ENCODE measurements at places on chromosomes 1 and 21.

GRCh38 chr1:160570840-160571239 lies 8.5 kb downstream of the CD84 start:
- DNase-seq: no peak

GRCh38 chr1:24186031-24186710 lies 918 bp downstream of the IFNLR1 start:
- no peak for DNase-seq

DNA sequence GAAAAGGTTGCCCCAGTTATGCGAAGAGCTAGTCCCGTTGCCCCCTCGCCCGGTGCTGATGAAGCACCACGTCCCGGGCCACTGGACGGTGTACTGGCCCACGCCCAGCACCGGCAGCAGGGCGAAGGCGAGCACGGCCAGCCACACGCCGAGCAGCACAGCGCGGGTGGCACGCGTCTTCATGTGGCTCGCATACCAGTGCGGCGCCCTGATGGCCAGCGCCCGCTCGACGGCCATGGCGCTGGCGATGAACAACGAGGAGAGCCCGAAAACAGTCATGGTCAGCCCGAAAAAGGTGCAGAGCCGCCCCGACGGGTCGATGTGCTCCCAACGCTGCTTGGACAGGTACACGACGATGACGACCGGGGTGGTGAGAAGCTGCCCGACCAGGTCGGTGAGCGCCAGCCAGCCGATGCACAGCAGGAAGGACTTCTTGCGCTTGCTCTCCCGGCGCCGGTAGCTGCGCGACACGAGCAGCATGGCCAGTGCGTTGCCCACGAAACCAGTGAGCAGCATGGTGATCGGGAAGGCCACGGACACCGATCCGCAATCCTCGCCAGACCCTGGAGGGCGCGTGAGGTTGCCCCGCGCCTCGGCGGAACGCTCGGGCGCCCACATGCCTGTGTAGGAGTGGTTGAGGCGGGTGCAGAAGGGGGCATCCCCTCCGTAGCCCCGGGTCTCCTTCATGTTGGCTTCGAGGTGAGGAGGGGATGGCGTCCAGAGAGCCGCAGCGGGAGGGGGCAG lies 553 bp downstream of the PTGER3 start:
- no peak for DNase-seq

- DNase-seq: no peak
Measured at GRCh38 chr1:14910984-14911721, 242.4 kb upstream of the TMEM51 start.

GRCh38 chr1:1624443-1625403 lies 7.2 kb upstream of the MMP23B start:
- no peak for DNase-seq

DNA sequence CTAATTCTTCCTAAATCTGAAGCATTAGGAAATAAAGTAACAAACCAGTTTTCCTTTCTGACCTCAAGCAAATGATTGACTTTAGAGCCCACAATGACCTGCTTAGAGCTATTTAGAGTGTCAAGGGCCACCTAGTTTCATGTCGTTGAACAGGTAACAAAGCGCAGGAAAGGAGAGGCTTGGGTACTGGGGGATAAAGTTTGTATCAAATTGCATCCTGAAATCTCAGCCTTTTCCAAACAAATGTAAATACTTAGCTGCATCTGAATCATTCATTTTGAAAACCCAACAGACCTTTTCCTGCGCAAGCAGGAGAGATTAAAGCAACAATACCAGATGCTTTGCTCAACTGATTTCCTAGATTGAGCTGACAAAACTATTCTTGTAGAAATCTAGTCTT lies 121.2 kb downstream of the NRIP1 start:
- DNase-seq: no peak

DNA sequence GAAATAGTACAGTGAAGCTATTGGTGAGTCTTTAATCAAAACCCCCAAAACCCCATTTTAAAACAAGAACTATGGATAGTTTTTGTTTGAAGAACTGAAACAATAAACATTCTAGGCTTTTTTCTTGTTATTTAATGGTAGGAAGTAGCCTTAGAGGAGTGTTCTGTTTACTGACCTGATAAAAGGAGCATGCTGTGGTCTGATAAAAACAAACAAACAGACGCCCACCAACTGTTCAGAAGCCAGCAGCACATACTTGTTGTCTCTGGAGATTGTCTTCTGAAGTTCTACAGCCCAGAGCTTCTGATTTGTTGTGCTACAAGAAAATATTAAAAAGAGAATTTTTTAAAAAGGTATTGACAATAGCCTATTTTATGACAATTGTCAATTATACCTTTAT lies 54.1 kb upstream of the CFAP298 start:
- no peak for DNase-seq

GRCh38 chr1:185704181-185704580 lies 30.0 kb upstream of the HMCN1 start:
- DNase-seq: no peak

DNA sequence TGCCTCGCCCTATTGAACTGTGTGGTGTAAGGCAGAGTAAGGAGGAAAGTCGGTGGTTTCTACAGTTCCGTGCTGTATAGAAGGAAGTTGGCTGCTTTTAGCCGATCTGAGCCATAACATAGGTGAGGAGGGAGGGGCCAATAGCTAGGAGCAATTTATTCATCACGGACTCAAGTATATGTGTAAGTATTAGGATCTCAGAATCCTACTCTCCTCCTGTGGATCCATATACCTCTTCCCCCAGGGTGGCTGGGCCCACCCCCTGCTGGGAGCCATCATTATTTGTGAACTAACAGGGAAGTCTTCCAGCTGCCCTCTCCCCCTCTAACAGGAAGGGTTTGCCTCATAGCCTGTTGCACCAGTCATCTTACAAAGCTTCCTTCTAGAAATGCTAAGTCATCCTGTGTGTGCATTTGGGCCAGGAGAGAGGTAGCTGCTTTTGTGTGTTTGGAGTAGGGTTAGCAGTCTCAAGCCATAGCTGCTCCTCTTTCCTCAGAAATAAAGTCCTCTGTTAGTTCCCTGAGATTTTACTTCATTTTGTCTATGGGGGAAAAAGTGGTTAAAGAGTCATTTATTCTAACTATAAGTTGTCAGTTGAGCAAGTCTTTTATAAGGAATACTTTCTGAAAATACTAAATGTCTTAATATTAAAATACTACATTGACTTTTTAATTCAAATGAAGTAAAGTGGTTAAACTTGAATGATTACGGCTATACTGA lies 14.9 kb upstream of the CENPS start:
- DNase-seq: no peak

DNA sequence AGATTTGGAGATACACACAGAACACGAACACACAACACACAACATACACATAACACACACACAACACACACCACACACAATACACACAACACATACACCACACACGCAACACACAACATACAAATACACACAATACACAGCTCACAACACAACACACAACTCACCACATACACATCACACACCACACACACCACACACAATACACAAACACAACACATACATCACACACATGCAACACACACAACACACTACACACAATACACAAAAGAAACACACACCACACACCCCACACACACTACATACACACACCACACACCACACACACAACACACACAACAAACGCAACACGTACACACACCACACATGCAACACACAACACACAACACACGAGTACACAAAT lies 29.1 kb upstream of the C1orf174 start:
- DNase-seq: no peak

DNA sequence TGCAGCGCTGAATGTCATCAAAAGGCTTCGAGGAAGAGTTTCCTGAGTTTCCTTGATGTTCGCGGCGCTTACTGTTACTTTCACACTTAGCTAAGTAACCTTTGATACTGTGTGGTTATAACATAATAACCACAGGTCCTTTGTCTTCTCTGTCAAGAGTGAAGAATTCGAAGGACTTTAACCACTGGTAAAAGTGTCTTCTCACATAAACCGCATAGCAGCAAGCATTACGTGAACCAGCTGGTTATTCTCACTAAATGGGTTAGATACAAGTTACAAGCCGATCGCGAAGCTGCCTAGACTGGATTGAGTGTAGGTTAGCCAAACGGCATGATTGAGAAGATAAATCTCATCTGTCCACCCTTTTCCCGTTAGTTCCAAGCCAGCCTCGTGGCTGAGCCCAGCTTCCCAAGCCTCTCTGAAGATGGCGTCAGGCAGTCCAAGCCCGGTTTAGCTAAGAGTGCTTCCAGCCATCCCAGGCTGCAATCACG lies 18.3 kb upstream of the IFNGR2 start:
- no peak for DNase-seq

DNA sequence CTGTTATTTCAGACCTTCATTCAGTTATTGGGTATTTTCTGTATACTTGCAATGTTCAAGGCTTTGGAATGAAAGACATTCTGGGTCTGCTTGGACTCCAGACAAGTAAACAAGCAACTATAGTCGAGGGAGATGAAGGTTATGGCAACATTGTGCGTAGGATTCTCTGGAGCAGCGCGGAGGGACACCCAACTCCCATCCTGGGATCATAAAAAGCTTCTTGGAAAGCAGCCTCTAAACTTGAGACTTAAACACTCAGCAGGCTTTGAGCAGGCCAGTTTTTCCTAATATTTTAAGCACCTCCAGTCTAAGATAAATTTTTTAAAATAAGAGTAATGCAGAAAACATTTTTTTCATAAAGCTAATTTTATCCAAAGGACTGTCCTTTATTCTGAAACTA lies 7.6 kb upstream of the LYST start:
- DNase-seq: no peak

DNA sequence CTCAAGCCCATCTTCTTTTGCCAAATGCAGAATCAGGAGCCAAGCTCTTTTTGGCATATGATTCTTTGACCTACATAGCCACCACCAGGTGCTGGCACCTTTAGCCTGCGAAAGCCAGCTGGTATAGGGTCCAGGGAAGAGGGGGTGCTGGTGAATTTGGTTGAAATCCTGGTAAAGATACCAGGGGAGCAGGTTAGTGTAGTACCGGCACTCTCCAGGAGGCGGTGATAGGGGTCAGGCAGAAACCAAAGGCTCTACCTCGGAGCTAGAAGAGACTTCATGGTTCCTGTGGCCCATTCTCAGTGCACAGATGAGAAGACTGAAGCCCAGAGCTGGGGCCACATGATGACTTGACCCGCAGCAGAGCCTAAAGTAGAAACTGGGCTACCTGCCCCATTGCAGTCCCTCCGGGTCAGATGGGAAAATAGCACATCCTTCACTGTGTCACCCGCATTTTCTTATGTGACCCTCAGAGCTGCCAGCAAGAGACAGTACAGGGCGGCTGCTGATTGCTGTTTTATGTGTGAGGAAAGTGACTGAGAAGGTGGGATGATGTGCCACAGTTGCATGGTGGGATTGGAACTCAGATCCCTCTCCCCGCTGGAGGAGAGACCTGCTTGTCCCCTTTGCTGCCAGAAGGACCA lies 36.0 kb upstream of the IL19 start:
- DNase-seq: peak; percentile 31

DNA sequence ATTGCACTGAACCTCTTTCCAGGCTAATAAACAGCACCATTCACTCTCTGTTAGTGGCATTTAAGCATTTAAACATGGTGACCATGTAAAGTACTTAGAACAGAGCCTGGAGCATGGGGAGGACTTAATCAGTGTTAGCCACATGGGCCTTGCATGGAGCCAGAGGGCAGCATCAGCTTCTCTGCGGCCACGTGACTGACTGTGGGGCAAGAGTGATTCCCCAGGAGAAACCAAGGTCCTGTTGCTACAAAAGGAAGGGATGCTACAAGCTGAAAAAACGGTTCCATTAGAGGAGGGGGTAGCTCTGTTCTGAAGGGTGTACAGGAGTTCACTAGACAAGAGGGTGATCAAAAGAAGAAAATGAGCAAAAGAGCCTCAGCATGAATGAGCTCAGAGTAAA lies 256.8 kb downstream of the MATN1 start:
- no peak for DNase-seq

DNA sequence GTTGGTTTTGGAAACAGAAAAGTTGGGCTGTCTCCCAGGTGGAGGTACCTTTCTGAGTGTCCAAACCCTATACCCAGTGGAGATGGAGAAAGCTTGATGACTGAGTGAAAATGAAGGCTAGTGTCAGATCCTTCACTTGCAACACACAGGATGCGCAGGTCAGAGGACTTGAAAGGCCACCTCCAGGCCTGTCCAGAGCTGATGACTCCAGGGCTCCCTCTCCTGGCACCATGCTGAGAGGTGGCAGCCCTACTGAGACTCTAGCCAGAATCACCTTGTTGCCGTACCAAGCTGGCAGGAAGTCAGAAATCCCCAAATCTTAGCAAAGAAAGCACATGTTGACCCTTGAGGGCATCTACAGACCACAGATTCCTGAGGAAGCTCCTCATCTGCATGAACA lies 16.4 kb downstream of the KNCN start:
- no peak for DNase-seq

- no peak for DNase-seq
Measured at GRCh38 chr1:198054510-198054909, 102.3 kb upstream of the NEK7 start.

DNA sequence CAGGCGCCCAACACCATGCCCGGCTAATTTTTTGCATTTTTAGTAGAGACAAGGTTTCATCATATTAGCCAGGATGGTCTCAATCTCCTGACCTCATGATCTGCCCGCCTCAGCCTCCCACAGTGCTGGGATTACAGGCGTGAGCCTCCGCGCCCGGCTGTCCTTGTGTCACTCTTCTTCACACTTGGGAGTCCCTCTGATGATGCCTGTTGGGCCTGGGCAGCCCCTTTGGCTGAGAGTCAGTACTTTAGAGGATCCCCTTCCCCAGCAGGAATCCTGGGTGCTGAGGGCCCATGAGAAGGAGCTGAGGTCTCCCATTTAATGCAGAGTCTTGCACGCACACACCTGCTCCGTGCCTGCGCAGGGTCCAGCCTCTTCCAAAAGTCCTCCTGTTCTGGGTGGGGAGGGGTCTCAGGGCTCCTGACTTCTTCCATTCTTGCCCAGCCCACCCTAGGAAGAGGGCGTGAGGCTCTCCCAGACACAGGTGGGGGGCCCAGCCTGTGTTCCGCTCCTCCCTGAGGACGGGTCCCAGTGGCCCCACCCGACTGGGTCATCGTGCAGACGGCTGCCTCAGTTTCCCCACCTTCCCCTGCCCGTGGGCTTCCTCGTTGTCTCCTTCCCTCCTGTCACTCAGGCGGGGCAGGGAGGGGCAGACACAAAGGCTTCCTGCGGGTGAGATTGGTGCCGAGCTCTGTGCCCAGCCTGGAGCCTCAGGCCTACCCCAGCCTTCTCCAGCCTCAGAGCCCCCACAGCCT lies 3.9 kb downstream of the TTLL10 start:
- DNase-seq: no peak

DNA sequence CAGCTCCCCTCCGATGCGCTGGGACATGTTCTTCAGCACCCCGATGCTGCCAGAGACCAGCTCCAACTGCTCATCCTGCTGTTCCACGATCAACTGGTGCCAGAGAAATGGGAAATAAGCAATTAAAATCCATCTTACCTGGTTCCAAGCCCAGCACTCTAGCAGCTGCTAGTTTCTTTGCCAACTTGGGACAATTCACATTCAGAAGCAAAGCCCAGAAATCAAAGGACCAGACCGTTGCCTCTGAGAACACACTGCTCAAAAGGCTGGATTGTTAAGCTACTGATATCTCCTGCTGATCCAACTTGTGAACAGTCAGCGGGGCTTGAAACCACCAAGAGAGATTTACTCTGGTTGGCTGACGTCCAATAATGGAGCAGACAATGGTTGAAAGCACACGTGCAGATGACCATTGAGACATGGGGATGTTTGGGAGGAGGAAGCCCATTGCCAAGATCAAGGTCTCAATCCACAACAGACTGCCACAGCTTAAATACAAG lies 34.4 kb downstream of the STX6 start:
- no peak for DNase-seq

- no peak for DNase-seq
Measured at GRCh38 chr1:216705676-216706075, 17.6 kb downstream of the ESRRG start.

GRCh38 chr1:232899268-232899667 lies 51.1 kb upstream of the NTPCR start:
- no peak for DNase-seq

GRCh38 chr1:147472966-147473732 lies 68.2 kb upstream of the BCL9 start:
- DNase-seq: no peak
